ENCODE measurements at places on chromosomes 7 and 10.
A peak's percentile ranks its signal among the peaks of the same experiment; 100 is the strongest.

DNA sequence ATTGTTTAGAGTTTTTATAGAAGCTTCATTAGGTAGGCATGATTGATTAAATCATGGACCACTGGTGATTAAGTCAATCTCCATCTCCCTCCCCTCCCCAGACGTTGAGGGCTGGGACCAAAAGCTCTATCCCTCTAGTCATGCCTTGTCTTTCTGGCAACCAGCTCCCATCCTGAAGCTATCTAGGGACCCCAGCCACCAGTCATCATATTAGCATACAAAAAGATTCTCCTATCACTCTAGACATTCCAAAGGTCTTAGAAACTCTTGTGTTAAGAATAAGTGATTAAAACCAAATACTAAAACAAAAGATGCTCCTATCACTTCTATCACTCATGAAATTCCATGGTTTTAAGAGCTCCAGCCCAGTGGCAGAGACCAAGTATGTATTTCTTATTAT lies 178.2 kb downstream of the RAPGEF5 start:
- no peak for DNase-seq

DNA sequence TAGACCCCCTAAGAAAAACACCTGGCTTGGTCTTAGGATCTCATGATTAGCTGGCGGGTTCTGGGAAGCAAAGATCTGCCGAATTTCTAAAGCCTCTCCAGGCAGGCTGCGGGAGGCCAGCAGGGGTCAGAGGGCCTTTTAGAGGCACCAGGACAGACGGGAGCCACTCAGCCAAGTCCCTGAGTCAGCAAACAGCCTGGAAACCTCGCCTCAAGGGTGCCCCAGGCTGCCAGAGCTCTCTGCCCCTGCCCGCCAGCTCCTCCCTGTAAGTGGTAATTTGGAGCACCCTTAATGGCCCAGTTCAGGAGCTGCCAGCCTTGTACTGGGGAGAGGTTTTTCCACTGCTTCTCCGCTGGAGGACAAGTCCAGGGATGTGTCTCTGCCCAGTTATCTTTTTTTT lies 88.7 kb downstream of the HIP1 start:
- no peak for DNase-seq

GRCh38 chr7:41294556-41295454 lies 408.1 kb downstream of the INHBA start:
- no peak for DNase-seq

GRCh38 chr7:151376218-151376902 lies 33.5 kb downstream of the WDR86 start:
- DNase-seq = no peak

DNA sequence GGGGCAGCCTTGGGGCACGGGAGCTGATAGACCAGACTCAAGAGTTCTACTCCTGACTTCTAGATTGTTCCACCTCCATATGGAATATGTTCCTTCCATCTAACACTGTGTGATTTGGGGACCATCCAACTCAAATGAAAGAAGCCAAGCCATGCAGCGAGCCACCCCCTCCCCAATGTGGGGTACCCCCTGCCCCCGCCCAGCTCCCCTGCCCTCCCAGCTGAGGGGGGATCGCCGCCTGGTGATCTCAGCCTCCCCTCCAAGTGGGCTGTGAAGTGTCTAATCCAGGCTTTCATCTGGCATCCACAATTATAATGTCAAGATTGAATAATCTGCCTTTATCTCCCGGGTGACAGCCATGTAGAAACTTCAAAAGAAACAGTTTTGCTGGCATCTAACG lies 246.1 kb downstream of the RPS24 start:
- no peak for DNase-seq

- DNase-seq = no peak
These were observed 35.4 kb upstream of the FAM180A start for GRCh38 chr7:135784013-135784412.

DNA sequence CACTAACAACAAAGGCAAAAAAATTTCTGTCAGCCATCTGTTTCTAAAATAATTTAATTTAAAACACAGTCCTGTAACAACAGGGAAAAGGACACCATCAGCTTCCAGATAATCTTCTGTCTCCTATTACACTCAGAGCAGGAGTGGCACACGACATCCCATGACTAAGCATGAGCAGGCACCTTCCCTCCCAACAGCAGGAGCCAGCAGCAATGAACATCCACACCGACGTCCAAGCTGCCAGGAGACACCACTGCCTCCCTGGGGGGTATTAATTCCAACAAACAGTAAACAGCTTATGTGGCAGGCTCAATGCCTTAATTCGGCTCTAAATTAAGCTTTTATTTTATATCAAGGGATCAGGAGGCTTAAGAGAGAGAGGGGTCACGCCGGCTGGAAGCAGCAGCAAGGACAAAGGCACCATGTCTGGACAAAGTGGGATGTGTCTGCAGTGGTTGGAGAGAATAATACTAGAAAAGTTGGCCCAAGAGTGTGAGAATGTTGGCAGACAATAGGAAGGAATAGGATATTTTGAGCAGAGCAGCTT lies 45.7 kb downstream of the KIAA1549 start:
- peak; percentile 63 for DNase-seq

Data from right atrium auricular region (tissue), 2 donors.